Endothelial cell of umbilical vein (primary cell): ENCODE measurements at places on chromosomes 5 and 9. TPM values are rescaled to one million over a fixed set of nuclear protein-coding genes. Genes with fewer than 3 reads are reported as not detected.
A peak's percentile ranks its signal among the peaks of the same experiment; 100 is the strongest.

GRCh38 chr9:133048595-133048994, 13.2 kb upstream of the CEL start:
- H3K27me3 ChIP-seq: no peaks in the 10 kb centered on the region
- H3K4me3 ChIP-seq: no peak overlapping the region
- peak; percentile 12 for DNase-seq

The IL9 gene
- total RNA-seq: not detected in 2 replicates

- no peak overlapping the region for H3K27ac ChIP-seq
- no peaks in the 10 kb centered on the region for H3K4me1 ChIP-seq
- no peaks in the 10 kb centered on the region for H3K27me3 ChIP-seq
- no peak for DNase-seq
- H3K36me3 ChIP-seq: no peaks in the 10 kb centered on the region
Observed at GRCh38 chr5:74042959-74043358, 417.0 kb downstream of the ARHGEF28 start.

DNA sequence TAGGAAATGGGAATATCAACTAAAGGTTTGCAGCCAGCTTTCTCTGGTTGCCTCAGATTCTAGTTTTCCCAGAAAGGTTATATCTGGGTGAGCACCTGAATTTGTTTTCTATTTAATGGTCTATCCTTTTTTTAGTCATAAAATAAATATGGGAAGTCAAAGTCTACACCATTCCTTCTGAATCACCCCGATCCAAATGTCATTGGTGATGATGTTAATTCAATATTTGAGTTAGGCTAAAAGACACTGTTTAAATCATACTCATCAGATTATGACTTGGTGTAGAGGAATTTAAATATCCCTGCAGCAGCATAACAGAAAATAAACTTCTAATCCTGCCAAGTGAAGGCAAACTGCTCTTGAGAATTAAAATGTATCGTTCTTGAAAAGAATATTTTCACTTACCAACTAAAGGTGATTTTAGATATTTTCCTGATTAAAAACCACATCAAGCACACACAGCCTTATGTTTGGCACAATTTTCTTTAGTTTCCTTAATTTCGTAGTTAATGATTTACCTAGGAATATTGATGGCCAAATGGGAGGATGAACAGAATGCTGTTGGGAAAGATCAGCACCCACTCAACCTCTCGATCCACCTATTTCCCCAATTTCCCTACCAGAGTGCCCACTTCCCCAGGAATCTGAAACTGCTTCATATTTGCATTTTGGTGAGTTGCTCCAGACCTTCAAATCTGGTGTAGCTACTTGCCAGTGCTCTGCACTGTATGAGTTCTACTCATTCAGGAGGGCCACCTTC, 103.1 kb upstream of the TSLP start:
- H3K36me3 ChIP-seq: no peaks in the 10 kb centered on the region
- H3K4me1 ChIP-seq: no peaks in the 10 kb centered on the region
- H3K27me3 ChIP-seq: no peaks in the 10 kb centered on the region
- DNase-seq: no peak

DNA sequence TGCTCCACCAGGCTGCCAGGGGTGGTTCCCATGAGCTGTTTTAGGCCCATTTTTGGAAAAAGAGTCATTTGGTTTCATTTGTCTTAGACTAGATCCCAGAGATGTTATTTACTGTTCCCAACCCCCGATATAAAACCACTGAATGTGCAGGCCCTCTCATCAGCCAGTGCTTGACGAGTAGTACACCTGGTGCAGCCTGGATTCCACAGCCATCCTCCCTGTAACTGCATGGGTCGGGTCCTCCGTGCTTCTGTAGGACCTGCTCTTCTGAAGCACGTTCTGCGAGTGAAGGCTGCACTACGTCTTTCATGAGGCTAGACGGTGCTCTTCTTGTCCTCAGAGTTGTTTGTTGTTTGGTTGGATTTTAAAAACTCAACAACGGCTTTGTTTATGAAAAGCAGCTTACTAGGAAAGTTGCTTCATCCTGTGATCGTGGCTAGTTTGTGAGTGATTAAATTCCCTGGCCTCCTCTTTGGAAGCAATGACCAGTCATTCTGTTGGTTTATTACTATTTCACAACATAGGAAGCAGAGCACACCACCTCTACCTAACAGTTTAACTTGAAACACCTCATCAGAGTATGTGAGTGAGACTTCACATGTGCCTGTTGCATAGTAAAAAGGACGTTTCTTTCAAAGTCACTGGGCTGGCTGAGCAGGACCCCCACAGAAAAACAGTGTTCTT, 135.2 kb downstream of the AOPEP start:
- H3K4me1 ChIP-seq: peaks cover 20% of the 10 kb centered on the region
- H3K27ac ChIP-seq: no peak overlapping the region
- H3K4me3 ChIP-seq: no peak overlapping the region
- no peaks in the 10 kb centered on the region for H3K36me3 ChIP-seq

The PCDHB9 gene
- total RNA-seq: 0.16 and 0.20 TPM in 2 replicates

The ECM2 gene
- total RNA-seq: not detected in 2 replicates

GRCh38 chr9:19516348-19516747, 107.5 kb downstream of the ACER2 start:
- no peak overlapping the region for H3K4me3 ChIP-seq
- H3K27ac ChIP-seq: no peak overlapping the region
- no peaks in the 10 kb centered on the region for H3K36me3 ChIP-seq

- no peak for DNase-seq
- H3K4me1 ChIP-seq: no peaks in the 10 kb centered on the region
- H3K4me3 ChIP-seq: no peak overlapping the region
- no peaks in the 10 kb centered on the region for H3K27me3 ChIP-seq
Observed at GRCh38 chr9:127587966-127588365, 24.1 kb upstream of the STXBP1 start.

The KLF9 gene
- 17.2 and 23.1 TPM in 2 replicates for total RNA-seq

DNA sequence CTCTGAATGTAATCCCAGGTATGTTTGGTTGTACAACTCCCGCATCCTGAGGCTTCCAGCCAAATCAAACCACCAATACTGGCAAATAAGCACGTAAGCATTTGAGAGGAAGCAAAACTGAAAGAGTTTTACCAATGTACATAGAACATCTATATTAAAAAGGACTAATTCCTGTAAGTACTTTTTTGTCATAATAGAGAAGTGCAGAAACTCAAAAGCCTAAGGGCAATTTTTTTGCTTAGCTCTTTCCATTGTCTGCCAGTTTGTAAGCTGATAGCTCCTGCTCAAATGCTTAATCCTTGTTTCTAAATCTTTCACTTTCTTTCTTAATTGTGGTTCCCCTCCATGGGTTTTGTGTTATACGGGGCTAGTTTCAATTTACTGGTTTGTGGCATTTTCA, 1151.8 kb downstream of the CDH12 start:
- no peak overlapping the region for H3K4me3 ChIP-seq
- no peak for DNase-seq
- H3K27ac ChIP-seq: no peak overlapping the region
- H3K27me3 ChIP-seq: no peaks in the 10 kb centered on the region
- no peaks in the 10 kb centered on the region for H3K4me1 ChIP-seq
- no peaks in the 10 kb centered on the region for H3K36me3 ChIP-seq

GRCh38 chr5:74294231-74294705, 346.3 kb downstream of the ENC1 start:
- peaks cover 20% of the 10 kb centered on the region for H3K27me3 ChIP-seq
- H3K36me3 ChIP-seq: no peaks in the 10 kb centered on the region
- H3K4me3 ChIP-seq: no peak overlapping the region
- DNase-seq: no peak
- H3K4me1 ChIP-seq: no peaks in the 10 kb centered on the region
- no peak overlapping the region for H3K27ac ChIP-seq

GRCh38 chr5:152271420-152271819, 133.7 kb downstream of the NMUR2 start:
- no peak for DNase-seq
- H3K27ac ChIP-seq: no peak overlapping the region
- no peaks in the 10 kb centered on the region for H3K4me1 ChIP-seq
- H3K27me3 ChIP-seq: no peaks in the 10 kb centered on the region

GRCh38 chr9:113486327-113486726, 22.8 kb downstream of the RGS3 start:
- H3K36me3 ChIP-seq: no peaks in the 10 kb centered on the region
- H3K27ac ChIP-seq: no peak overlapping the region
- peaks cover 23% of the 10 kb centered on the region for H3K4me1 ChIP-seq
- no peak overlapping the region for H3K4me3 ChIP-seq
- no peaks in the 10 kb centered on the region for H3K27me3 ChIP-seq
